ENCODE measurements at places on chromosomes 6 and 20. TPM values are rescaled to one million over a fixed set of nuclear protein-coding genes. Genes with fewer than 3 reads are reported as not detected.
A peak's percentile ranks its signal among the peaks of the same experiment; 100 is the strongest.

DNA sequence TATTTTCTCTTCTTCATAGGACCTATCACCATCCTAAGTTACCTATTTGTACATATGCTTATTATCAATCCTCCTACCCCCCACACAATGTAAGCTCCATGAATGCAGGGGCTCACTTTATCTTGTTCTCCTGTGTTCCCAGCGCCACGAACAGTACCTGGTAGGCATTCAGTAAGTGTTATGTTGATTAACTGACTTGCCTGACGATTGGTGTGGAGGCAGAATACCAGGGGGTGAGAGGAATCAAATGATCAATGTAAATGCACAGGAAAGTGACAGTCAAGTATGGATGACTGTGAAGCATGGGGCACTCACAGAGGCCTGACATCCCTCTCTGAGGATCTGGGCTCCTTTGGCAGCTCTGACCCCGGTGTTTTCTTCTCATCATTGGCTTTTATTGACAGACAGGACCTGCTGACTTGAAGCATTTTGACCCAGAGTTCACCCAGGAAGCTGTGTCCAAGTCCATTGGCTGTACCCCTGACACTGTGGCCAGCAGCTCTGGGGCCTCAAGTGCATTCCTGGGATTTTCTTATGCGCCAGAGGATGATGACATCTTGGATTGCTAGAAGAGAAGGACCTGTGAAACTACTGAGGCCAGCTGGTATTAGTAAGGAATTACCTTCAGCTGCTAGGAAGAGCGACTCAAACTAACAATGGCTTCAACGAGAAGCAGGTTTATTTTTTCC is 6.1 kb upstream of the IFT52 start:
- DNase-seq = no peak

The PRR18 gene
- 0.13 TPM for total RNA-seq

- no peak for DNase-seq
These were observed 1.6 kb downstream of the TPBG start for GRCh38 chr6:82365016-82365795.

GRCh38 chr6:154448448-154449096 is 61.9 kb downstream of the CNKSR3 start:
- DNase-seq = no peak

GRCh38 chr20:53738945-53739798 is 145.5 kb upstream of the ZNF217 start:
- DNase-seq = no peak

The MEI4 gene
- total RNA-seq = not detected

- peak; percentile 90 for DNase-seq
These were observed 48.9 kb downstream of the HIVEP1 start for GRCh38 chr6:12060780-12061609.

DNA sequence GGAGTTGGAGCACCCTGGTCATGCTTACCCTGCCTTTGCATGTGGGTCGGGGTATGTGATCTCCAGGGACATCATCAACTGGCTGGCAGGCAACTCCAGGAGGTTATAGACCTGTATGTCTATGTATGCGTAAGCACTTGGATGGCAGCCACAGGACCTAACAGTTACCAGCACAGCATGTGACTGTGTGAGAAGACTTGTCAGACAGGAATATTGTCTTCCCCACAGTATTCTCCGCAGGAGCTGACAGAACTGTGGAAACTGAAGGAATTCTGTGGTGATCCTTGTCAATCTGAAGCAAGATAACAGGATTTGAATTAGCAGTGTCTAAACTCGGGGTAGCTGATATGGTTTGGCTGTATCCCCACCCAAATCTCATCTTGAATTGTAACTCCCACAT is 59.2 kb downstream of the TMEM244 start:
- DNase-seq = no peak

All from cardiac septum (tissue), 1 donor.